ENCODE measurements at places on chromosomes 6 and 20.

- peak; percentile 34 for DNase-seq
Observed at GRCh38 chr6:106511288-106512047, 117.8 kb downstream of the RTN4IP1 start.

- no peak for DNase-seq
Observed at GRCh38 chr6:25457516-25457915, 178.3 kb downstream of the CARMIL1 start.

GRCh38 chr20:14879020-14879697, 541.7 kb upstream of the FLRT3 start:
- DNase-seq, result no peak

- no peak for DNase-seq
Observed at GRCh38 chr6:20061952-20062351, 150.3 kb downstream of the MBOAT1 start.

- no peak for DNase-seq
Observed at GRCh38 chr6:1603708-1604107, 6.0 kb upstream of the FOXC1 start.

GRCh38 chr6:126156973-126157372, 170.6 kb downstream of the TRMT11 start:
- no peak for DNase-seq

DNA sequence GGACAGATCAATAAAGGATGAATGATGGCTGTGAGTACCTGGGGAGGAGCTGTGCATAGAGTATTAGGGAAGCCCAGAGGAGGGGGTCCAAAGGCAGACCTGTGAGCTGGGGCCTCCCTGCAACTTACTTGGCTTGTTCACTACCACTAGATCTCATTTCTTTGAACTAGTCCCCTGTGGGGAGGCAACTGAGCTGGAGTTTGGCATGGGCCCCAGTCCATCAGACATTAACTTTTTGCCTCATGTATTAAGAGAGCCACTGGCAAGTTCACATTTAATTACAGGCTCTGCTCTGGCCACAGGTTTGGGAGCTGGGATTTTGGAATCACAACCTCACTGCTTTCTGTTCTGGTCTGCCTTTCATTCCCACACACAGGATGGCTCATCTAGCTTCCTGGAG, 254.1 kb downstream of the PRL start:
- no peak for DNase-seq

- DNase-seq, result no peak
Observed at GRCh38 chr6:148874698-148875293, 128.0 kb downstream of the UST start.

- DNase-seq, result no peak
Observed at GRCh38 chr20:19909725-19910124, 107.4 kb upstream of the NAA20 start.

- no peak for DNase-seq
Observed at GRCh38 chr20:49635166-49635565, 67.2 kb upstream of the PTGIS start.

DNA sequence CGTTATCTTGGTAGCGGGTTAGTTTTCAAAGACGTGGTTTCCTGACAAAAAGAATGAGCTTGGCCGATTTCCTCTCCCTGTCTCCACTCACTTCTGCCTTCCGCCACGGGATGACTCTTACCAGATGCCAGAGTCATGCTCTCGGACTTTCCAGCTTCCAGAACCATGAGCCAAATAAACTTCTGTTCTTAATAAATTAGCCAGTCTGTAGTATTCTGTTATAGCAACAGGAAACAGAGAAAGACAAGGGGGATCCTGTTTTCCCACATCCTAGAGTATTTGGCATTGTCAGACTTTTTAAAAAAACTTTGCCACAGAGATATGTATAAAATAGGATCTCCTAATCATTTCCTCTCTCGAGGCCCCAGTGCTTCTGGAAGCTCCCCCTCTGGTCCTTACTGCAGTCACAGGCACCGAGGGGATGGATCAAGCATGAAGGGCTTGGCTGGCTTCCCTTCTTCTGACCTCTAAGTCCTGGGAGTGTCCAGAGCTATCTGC, 84.9 kb upstream of the NAA20 start:
- DNase-seq, result no peak

DNA sequence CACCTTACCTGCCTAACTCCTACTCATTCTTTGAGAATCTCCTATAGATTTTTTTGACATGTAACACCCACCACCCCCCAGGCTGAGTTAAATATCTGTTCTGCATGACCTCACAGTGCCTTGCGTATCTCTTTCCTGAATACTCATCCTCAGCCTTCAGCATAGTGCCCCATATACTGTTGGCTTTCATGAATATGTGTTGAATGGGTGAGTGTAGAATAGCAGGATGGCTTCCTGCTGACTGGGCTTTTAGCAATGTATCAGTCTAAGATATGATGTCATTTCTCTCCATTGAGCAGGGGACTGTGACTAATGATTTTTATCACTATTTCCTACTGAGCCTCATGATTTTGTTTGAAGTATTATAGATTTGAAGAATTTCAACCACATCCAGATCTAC, 361.6 kb upstream of the MARCKS start:
- DNase-seq, result no peak

DNA sequence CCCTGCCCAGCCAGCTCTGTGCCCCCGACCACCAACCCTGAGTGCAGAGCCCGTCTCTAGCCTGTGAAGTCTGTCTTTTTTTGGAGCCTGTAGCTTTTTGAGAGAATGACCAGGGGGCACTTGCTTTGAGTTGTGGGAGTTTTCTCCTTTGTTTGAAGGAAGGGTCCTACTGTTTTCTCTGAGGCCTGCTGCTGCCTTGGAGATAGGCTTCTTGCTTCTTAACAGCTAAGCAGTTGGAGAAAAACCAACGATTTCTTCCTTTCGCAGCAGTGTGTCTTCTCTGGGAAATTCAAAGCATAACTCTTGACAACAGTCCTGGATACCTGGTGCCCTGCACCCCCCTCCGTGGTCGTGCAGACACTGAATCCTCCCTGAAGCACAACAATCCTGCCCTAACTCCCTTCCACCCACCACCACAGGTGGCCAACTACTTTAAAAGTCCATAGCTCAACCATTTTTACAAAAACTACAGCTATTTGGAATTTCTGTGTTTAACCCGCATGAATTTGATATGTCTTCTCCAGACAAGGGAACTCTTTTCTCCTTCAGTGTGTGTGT, 61.0 kb downstream of the FAM50B start:
- DNase-seq, result no peak

DNA sequence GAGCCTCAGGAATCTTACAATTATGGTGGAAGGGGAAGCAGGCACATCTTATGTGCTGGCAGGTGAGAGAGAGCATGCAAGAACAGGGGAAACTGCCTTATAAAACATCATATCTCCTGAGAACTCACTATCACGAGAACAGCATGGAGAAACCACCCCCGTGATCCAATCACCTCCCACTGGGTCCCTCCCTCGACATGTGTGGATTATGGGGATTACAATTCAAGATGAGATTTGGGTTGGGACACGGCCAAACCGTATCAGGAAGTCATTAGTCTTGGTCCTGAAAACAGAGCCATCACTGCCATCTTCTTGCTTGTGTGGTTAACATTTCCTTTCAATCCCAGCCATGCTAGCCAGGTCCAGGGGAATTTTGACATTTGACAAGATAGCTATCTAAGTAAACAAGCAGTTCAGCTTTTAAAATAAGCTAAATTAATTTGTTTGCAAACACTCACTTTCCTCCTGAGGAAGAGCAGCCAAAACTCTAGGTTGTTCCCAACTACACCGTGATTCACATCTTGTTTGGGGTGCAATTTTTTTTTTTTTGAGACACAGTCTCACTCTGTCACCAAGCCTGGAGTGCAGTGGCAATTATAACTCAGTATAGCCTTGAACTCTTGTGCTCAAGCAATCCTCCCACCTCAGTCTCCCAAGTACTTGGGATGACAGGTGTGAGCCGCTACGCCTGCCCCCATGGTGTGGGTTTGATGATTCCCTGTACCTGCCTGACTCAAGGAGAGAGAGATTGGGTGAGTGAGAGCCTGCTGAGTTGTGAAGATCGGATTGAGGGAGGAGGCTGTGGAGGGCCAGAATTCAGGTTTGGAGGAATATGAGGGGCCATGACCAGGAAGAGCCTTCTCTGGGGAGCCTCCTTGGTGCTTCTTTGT, 13.0 kb upstream of the PPP1R14C start:
- no peak for DNase-seq

- no peak for DNase-seq
Observed at GRCh38 chr6:92979281-92979680, 440.1 kb downstream of the EPHA7 start.
